ENCODE measurements at places on chromosomes 6 and 20.

DNA sequence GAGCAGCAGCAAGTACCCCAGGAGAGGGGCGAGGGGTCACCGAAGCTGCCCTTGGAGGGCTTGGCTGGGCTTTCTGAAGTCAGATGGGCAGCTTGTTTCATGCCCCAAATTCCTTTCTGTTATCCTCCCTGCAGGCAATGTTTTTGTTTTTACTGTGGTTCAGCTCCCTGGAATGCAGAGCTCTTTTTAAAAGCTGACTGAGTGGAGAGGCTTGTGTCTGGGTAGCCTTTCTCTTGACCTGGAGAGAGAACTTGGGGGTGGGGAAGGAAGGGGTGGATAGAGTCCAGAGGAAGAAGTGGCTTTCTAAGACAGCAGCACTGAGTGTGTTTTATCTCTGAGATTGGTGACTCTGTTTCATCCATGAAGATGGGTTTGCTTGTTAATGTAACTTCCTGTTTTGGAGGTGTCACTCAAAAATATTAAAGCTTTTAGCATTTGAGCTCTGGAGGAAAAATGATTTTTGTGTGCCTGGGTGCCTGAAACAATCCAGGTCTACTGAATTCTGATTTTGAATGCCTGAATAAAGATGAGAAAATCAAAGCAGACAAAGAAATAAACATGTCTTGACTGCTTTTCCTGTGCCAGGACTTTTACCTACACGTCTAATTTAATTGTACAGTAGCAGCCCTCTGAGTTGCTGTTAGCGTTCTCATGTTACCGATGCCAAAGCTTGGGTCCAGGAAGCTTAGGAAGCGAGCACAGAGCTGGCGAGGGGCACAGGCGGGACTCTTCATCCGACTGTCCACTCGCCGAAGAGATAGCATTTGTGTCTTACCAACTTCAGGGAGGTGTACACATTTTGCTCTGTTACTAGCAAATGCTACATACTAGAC is 78.2 kb upstream of the EEF1E1 start:
- DNase-seq, result no peak

- no peak for DNase-seq
Observed at GRCh38 chr6:150250826-150251225, 108.0 kb downstream of the PPP1R14C start.

DNA sequence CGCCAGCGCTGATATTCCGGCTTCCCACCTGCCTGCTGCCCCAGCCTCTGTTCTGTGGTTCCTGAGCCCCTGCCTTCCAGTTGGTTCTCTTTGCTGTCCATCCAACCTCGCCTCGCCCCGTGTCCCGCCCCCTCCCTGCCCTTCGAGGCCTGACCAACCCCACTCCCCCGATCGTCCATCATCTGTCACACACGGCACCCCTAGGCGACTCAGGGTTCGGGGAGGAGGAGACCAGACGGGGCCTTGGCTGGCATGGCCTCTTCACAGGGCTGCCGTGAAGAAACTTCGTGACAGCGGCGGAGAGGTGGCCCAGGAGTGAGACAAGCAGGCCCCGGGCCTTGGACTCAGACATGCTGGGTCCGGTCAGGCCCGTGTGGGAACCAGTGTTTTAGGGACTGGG is 226.1 kb downstream of the QKI start:
- no peak for DNase-seq

DNA sequence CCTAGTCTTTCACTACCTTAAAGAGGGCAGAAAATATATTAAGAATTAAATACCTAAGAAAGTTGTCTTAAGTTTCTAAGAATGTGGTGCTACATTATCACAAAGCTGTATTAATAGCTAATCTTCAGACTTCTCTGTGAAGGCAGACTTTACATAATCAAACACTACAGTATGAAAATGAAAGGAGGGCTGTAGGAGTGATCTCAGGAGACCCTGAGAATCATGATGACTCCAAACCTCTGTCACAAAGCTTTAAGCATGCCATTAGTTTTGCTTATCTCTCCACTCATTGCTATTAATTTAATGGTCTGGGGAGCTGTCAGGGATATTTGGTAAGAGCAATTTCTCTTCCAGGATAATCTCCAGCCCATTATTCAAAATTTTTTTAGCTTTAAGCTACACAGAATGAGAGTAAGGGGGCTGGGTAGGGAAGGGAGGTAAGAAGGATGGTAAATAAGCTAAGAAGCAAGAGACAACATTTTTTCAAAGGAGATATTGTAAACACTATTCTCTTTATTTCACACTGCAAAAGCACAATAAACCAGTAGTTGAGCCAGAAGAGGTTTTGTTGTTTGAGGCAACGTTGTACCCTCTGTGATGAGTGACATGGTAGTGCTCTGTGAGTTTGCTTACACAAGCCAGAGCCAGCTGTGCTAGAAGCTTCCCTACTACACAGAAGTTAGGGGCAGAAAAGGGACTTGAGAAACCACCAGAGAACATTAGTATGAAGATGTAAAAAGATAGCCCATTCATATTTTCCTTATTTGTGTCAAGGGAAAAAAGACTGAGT is 258.8 kb downstream of the GMDS start:
- no peak for DNase-seq

- no peak for DNase-seq
Observed at GRCh38 chr6:146889303-146889702, 290.5 kb downstream of the ADGB start.

GRCh38 chr6:7726416-7727085 is 652 bp downstream of the BMP6 start:
- DNase-seq, result no peak

DNA sequence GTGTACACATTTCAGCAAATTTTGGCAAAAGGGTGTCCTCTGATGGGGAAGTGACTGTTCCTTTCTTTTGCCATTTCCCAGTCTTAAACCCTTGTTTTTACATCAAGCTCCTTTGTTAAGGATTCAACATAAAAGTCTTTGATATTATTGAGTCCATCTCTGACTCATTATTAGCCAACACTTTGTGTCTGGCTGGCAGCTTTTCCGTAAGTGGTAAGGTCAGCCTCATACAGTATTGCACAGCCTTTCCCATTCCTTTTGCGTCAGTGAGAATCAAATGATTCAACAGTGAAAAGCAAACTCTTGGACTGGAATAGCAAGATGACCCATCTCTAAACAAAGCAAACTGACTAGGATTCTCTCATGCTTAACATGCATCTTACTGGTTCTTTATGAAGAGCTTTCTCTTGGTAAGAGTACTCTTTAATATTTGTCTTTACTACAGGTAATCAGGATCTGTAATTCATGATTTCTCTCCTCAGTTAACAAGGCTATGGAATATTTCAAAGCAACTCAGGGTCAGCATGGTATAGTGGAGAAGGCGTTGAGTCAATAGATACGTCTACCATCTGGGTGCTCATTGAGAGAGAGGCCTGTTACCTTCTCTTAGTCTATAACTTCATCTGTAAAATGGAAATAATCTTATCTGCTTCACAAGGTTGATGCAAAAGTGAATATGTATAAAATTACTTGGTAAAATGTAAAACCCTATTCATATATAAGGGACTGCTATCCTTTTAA is 183.6 kb downstream of the PRL start:
- no peak for DNase-seq

GRCh38 chr6:129280749-129281148 is 397.8 kb downstream of the LAMA2 start:
- peak; percentile 63 for DNase-seq

- DNase-seq, result no peak
Observed at GRCh38 chr20:8433291-8433690, 301.2 kb downstream of the PLCB1 start.

DNA sequence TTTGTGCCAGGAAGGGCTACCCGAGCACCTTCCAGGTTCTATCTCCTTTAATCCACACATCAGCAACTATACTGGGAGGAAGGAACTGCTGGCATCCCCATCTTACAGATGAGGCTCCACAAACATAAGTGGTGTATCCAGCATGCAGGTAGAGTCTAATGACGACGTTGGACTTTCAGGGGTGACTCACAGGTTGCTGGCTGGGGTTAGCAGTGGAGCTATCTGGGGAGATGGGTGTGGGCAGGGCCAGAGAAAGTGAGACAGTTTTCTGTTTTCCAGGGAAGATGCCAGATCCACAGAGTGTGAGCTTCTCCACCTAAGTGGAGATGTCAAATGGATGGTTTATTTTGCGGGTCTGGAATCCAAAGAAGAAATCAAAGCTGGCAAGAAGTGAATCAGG is 31.8 kb downstream of the CDH22 start:
- DNase-seq, result no peak

DNA sequence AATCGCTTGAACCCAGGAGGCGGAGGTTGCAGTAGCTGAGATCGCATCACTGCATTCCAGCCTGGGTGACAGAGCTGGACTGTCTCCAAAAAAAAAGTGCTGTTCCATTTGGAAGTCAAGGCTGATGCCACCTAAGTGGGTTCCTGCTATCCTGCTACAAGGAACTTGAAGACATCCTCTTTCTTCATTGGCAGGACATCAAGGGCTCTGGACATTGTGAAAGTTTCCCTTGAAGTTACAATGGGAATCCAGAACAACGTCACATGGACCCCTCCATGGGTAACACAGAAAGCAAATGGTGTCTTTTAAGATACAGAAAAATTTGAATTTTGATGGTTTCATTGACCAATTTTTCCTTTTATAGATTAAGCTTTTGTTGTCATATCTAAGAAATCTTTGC is 15.5 kb upstream of the ITCH start:
- DNase-seq, result no peak

DNA sequence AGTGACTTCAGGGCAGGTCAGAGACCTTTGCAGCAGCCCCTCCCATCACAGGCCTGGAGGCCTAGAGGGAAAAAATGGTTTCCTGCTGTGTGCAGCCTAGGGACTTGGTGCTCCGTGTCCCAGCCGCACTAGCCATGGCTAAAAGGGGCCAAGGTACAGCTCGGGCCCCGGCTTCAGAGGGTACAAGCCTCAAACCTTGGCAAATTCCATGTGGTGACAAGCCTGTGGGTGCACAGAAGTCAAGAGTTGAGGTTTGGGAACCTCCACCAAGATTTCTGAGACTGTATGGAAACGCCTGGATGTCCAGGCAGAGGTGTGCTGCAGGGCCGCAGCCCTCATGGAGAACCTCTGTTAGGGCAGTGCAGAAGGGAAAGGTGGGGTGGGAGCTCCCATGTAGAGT is 34.0 kb downstream of the UBE3D start:
- no peak for DNase-seq

- no peak for DNase-seq
Observed at GRCh38 chr6:170358496-170358895, 51.9 kb downstream of the FAM120B start.

DNA sequence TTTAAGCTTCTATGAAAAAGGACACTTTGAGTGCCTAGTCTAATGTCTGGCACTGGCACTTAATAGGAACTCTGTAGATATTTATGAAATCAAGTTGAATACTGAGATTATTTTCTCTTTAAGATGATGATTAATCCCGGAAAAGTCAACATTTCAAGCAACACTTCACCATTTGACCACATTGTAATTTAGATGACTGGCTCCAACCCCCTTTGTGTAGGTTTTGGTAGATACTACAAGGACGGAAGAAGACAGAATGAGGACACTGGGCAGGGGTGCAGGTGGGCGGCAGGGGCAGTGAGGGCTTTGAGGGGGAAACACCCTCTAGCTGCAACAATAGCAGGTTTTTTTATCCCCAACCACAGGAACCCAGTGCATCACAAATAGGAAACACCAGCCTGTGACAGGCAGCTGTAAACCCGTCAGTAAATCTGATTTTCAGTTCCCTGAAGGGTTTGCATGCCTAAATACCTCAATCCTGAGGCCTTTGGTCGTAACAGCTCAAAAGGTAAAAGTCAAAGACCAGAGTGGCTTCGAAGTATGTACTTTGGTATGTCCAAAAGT is 4.6 kb downstream of the DTNBP1 start:
- no peak for DNase-seq

DNA sequence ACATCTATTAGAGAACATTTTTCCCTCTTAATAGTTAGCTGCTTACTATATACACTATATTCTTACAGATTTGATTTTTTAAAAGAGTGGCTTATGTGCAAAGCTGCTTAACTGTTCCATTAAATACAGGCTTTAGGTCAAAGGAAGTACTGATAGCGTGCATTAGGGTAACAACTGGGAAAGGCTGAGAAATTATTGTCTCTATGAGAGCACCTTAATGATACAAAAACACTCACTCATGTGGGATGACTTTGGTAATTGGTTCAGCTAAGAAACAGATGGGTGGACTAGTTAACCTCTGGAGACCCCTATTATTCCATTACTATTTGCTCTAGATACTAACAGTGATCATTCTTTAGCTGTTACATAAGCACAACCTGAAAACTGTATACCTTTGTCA is 4.0 kb downstream of the DCDC2 start:
- no peak for DNase-seq

DNA sequence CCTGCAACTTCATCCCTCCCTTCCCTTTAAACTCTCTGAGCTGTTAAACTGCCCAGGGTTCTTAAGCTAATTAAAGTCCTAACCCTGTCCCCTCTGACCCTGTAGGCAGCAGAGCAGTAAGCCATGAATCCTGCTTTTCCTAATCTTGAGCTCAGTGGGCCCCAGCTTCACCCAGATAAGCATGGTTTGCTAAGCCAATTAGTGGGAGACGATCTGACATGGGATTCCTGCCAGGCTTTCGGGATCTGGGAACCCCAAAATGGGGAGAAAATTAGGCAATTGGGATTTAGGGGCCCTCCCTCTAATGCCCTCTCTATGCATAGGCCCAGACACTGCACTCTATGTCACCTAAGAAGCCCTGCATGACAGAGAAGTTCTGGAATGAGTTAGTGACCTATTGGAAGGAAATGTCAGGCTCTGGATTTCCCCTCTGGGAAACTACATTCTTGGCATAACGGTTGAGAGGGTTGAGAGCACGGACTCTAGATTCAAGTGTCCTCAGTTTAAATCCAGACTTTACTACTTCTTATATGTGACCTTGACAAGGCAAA is 4.6 kb downstream of the XKR7 start:
- DNase-seq, result no peak

DNA sequence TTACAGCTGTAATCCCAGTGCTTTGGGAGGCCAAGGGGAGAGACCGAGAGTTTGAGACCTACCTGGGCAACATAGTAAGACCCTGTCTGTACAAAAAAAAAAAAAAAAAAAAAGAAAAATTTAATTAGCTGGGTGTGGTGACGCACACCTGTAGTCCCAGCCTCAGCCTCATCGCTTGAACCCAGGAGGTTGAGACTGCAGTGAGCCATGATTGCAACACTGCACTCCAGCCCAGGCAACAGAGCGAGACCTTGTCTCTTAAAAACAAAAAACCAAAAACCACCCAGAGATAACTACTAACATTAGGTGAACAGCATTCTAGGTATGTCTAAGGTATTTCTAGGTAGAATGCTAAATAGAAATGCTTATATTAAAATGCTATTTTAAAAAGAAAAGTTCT is 21.0 kb upstream of the PI16 start:
- DNase-seq, result no peak

All from activated CD8-positive, alpha-beta memory T cell treated with anti-CD3 and anti-CD28 coated beads, Interleukin-2, amount 10 ng/mL, durations not matched to agents 7 days and 5 days (primary cell).